ENCODE measurements at places on chromosomes 3 and 15.

DNA sequence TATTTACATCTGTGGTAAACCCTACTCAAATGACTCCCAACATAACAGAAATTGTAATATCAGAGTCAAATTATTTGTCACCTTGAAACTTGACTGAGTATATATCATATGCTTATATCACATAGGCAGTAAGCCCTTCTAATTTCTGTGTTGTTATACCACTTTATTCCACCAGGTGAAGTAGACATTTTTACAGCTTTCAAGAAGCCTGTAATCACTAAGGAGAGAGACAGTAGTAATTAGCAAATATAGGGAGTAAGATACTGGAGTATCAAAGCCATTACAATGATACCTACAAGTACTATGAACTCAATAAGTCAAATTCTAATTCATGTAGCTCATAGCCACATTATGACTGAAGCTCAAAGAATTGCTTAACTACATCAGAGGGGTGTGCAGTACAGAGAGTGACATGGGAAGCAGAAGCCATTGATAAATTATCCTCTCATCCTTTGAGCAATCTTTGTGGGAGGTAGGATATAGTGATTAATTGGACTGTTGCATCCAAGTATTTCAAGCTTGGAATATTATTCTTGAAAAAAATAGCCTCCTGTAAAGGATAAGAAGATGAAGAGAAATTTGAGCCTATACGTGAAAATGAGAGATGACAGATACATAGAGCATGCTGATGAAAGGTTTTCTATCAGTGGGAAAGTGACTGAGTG, 1005.9 kb downstream of the ZPLD1 start:
- no peak for DNase-seq

DNA sequence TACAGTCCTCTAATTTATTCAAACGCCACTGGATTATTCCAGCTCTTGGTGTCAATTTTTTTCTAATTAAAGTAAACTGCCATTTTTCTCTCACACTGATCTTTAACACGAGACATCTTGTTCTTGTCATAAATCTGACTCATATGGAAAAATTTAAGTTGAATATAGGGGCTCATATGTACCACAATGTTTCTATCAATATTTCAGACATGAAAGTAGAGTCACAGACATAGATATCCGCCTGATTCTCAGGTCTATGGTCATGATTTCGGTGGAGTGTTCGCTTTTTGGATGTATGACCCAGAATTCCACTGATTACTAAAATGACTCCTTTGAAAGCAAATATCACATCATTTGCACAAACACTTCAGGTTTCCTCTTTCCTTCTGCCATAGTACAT, 552.8 kb downstream of the FOXP1 start:
- DNase-seq = no peak

DNA sequence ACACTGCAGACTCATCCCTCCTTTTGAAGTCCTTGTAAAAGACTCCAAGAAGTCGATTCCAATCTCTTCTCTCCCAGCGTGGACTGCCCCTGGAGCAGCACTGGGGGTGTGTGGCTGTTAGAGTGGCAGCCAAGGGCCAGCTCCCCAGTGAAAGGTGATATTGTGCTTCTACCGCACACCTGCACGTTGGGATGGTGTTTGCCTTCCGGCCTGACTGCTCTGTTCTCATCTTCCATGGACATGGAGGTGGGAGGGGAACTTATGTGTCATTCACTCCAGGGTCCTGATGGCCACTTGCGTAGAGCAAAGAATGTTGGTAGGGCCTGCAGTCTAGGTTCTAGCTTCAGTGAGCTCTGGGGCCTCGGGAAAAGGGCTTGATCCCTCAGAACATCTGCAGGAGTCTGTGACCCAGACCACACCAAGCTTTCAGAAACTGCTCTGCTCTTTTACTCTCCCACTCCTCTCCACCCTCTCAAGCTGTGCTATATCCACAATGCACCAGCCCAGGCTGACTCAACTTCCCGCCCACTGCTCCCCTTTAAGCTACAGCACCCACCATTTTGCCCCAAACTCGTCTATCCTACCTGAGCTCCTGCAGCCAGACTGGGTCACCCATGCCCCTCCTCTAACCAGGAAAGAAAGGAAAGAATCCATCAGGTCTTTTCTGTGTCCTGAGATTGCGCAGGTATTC, 31.3 kb downstream of the LIPC start:
- no peak for DNase-seq

DNA sequence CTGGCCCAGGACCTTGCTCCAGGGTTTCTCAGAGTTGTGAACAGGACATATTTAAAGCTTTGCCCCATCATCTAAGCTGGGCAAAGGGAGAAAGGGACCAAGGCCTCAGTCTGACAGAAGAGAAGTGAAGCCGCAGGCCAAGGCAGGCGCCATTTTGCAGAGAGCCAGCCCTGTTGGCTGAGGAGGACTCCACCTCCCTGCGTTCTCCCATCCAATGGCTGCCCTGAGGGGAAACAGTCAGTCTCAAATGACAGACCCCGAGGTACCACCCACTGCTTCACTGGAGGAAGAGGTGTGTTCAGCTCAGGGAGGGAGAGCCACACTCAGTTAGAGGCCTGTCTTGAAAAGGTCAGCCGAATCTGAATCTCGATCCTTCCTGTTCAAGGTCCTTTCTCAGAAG, 86.1 kb downstream of the ADAMTS17 start:
- no peak for DNase-seq

GRCh38 chr3:108085370-108085769, 5.5 kb downstream of the CD47 start:
- DNase-seq = no peak

Measured in HuH-7.5 (cell line).